ENCODE measurements at places on chromosomes 2 and 18.
A peak's percentile ranks its signal among the peaks of the same experiment; 100 is the strongest.

- DNase-seq, result peak; percentile 53
Observed at GRCh38 chr2:143345887-143346787, 216.9 kb downstream of the ARHGAP15 start.

- DNase-seq, result no peak
Observed at GRCh38 chr2:26172871-26173775, at the start of gene GAREM2. Gene GAREM2 (plus strand): TSS chr2:26173088. CDS start chr2:26173221, 133 bp downstream.

DNA sequence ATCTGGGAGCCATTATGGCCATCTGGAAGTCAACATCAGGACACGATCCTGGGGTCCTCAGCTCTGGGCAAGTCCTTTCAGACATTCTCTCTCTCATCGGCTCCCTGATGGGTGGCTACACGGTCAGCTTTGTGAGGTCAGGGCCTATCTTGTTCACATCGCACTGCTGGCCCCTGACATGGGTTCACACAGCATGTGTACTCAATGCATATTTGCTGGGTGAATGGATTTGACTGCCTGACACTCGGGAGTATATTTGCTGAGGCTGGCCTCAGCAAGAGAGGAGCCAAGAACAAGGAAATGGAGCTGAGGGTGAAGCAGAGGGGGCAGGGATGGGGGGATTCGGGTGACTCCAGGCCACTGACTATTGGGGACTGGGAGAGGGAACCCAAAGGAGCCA lies 50.5 kb downstream of the SLC4A5 start:
- no peak for DNase-seq

DNA sequence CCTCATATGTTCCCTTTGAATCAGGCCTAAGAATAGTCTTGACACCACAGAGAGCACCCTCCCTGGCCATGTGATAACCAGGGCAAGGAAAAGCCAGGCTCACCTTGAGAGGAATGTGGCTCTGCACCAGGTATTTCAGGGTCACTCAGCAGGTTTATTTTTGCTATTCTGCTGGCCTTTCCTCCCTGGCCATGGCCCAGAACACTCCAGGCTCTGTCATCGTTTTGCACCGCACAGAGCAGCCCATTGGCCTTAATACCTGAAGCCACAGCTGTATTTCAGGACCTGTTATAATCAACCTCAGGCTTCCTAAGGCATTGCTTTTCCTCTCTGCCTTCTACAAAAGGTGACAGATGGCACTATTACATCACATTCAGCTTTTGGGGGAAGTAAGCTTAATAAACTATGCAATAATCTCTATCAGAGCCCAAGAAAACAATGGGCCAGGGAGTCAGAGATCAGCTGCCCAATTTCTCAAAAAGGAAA lies 668.3 kb downstream of the IRS1 start:
- peak; percentile 45 for DNase-seq

- DNase-seq, result no peak
Observed at GRCh38 chr2:120972286-120972685, 236.6 kb downstream of the GLI2 start.

DNA sequence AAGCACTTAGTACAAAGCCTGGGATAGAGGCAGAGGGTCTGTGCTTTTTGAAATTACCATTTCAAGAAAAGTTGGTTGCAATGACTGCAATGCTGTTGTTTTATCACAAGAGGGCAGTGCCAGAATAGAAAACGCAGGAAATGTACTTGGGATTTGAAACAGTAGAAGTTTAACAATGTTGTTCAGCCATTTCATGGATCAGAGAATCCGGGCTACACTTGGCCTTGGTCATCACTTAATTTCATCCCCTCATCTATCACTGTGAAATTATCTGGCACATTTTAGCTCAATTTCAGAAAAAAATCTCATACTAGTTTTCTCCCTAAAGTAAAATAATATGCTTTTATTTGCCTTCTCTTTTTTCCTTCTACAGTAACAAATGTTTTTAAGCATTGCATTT lies 70.8 kb downstream of the RAPGEF4 start:
- peak; percentile 85 for DNase-seq

GRCh38 chr18:35522130-35522959 lies 24.6 kb upstream of the INO80C start:
- DNase-seq, result no peak

DNA sequence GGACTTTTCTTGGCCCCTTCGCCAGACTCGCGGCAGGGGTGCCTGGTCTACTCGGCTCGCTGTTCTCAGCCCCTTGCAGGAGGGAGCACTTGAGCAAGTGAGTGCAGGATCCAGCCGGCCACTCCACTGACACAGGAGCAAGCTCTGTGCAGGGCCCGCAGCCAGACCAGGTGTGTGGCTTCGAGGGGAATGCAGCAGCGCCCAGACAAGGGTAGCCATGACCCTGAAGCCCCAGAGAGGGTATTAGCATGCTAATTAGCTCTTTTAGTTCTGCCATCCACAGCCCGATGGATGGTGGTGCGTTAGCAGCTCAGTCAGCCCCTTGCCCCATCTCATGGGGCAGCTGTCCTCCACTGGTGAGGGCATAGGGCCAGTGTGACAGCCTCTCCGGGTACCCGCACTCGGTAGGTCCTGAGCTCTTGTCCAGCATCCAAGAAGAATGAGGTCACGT lies 103.2 kb upstream of the HS6ST1 start:
- DNase-seq, result no peak

DNA sequence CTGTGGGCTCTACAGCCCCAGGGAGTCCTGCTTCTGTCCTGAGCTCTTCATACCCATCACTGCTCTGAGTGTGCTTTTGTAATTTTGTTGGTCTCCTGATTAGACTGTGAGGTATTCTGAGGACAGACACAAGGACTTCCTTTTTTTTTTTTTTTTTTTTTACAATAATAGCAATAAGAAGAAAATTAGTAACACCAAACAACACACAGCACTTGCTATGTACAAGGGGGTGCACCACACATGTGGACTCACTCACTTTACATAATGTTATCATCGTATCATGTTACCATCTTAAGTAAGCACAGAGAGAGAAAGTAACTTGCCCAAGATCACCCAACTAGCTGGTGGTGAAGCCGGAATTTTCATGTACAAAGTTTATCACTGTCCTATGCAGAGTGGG lies 34.6 kb downstream of the MBP start:
- no peak for DNase-seq

DNA sequence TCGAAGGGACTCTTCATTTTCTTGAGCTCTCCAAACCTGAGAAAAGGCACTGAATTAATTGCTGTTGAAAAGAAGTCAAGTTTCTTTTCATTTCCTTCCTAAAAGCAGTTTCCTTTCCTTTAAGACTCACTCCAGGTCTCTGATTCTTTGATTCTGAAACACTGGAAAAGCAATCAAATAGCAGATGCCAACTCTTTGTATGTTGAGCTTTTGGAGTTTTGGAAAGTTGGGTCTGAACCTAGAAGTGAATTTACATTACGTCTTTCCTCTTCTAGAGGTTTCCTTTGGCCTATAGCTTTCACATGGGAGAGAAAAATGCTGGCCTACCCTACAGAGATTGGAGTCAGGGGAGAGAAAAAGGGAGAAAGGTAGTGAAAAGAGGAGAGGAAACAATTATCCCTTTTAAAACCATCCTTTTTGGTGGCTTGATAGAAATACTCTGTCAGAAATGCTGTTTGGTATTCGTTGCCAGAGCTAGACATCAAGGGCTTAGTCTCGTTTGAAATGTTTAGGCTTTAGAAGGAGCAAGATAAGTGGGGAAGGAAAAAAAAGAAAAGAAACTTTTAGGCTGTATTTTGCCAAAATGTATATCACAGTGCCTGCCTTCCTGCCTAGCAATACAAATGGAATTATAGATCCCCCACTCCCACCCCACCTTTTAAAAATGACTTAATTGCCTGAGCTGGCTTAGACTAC lies 187.7 kb downstream of the PRPF40A start:
- DNase-seq, result no peak

- no peak for DNase-seq
Observed at GRCh38 chr18:2441544-2441943, 129.8 kb downstream of the METTL4 start.

DNA sequence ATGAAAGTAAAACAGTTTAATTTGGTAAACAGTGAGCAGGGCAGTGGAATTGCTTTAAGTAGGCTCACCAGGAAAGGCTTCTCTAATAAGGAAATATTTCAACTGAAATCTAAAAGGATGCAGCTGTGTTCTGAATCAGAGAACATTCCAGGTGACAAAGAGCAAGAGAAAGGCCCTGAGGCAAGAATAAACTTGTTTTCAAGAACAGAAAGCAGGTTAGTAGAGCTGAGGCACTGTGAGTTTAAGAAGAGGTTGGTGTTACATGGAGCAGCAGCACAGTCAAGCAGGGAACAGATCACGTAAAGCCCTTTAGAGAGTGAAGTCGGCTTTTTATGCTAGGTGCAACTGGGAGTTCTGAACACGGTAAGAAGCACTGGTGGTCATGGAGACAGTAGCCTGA lies 57.0 kb upstream of the SCN1A start:
- no peak for DNase-seq

- DNase-seq, result no peak
Observed at GRCh38 chr2:55115761-55116597, 65.7 kb upstream of the RTN4 start.

GRCh38 chr2:180609626-180610340 lies 370.6 kb upstream of the UBE2E3 start:
- no peak for DNase-seq

GRCh38 chr2:163808406-163808805 lies 72.6 kb upstream of the FIGN start:
- no peak for DNase-seq

DNA sequence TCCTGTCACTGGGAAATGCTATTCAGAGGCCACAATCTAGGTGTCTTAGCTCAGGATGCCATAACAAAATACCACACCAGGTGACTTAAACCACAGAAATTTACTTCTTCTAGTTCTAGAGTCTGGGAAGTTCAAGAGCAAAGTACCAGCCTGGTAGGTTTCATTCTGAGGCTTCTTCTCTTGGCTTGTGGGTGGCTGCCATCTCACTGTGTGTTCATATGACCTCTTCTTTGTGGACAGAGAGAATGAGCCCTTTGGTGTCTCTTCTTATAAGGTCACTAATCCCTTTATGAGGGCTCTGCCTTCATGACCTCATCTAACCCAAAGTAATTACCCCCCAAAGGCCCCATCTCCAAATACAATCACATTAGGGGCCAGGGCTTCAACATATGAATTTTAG lies 57.3 kb downstream of the RHOB start:
- no peak for DNase-seq

GRCh38 chr18:28714498-28714897 lies 537.6 kb upstream of the CDH2 start:
- no peak for DNase-seq

DNA sequence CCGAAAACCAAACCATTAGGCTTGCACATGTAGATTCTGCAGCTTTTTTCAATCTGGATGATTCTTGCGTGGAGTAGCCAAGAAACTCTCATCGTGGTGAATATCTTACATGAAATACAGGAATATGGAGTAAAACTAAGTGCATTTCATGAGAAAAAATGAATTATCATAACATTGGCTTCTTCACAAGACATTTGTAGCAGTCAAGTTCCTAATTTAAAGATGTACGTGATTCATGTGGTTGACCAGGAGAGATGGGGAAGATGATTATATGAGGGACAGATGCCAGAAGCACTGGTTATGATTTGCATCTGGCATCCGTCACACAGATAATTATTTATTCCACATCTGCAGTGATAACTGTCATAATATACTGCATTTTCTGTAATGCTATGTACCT lies 90.4 kb downstream of the ANTXR1 start:
- no peak for DNase-seq

DNA sequence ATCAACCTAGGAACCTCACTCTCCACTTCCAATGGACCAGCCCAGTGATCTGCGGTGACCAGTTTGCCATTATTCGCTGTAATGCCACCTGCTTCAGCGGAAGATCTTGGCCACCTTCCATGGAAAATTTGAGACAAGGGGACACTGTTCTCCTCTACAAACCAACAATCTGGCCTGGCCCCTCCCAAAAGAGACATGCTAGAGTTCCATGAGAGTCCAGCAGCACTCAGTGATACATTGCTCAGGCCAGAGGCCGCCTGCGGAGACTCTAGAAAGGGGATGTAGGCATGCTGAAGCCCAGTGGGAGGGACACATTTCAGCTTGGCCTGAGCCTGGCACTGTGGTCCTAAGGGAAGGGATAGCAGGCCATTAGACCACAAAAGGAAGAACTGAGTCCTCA lies 58.3 kb downstream of the COL6A3 start:
- no peak for DNase-seq

GRCh38 chr2:109529532-109530449 lies 84.0 kb downstream of the SEPTIN10 start:
- DNase-seq, result no peak

DNA sequence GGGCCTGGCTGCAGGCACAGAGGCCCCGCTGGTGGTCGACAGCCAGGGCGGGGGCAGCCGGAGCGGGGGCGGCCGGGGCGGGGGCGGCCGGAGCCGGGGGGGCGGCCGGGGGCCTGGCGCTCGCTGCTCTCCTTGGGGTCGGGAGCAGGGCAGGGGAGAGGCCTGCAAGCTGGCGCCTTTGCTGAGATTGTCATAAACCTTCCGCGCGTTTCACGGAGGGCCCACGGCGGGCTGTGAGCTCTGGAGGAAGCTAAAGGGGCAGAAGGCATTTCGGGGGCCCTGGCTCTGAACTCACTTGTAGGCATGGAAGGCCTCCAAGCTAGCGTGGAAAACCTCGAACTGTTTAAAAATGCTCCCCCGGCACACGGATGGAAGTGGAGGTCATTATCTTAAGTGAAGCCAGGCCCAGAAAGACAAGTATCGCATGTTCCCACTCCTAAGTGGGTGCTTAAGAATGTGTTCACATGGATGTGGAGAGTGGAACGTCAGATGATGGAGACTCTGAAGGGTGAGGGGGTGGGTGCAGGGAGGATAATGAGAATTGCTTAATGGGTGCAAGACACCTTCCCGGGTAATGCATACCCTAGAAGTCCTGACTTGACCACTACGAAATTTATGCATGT lies 629 bp downstream of the PRELID3A start:
- DNase-seq, result no peak

- no peak for DNase-seq
Observed at GRCh38 chr2:65031341-65032018, 24.7 kb upstream of the CEP68 start.

- DNase-seq, result peak; percentile 33
Observed at GRCh38 chr2:55418072-55418471, 1.6 kb downstream of the CCDC88A start.

GRCh38 chr2:129849559-129850160 lies 129.8 kb upstream of the RAB6C start:
- peak; percentile 81 for DNase-seq

- DNase-seq, result peak; percentile 31
Observed at GRCh38 chr2:169734169-169734847, 676 bp downstream of the KLHL23 start.

- no peak for DNase-seq
Observed at GRCh38 chr2:108594132-108594981, 60.1 kb downstream of the LIMS1 start.

- DNase-seq, result no peak
Observed at GRCh38 chr2:69311024-69311416, 76.0 kb downstream of the GFPT1 start.

DNA sequence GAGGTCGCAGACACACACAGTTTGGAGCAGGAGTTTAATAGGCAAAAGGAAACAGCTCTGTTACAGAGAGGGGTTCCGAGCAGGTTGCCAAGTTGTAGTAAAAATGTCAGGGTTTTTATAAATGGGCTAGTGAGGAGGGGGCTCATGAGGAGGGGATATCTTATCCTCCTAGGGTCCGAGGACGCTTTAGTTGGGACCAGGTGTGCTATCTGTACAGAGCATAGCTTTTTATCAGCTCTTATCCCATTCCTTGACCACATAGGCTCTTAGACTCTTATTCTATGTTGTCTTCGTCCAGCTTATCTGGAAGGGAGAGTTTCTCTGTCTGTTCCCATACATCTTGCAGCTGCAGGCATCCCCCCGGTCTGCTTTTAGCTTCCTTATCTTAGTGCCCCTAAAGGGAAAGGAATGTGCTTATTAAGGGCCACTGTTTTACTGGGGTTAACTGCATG lies 44.7 kb downstream of the PDK1 start:
- no peak for DNase-seq

Measured in NCI-H1694 treated with DMSO at 0.1 percent for 48 hours (cell line).